ENCODE measurements at places on chromosomes 3 and 15. TPM values are rescaled to one million over a fixed set of nuclear protein-coding genes. Genes with fewer than 3 reads are reported as not detected.

KIF15 gene
- total RNA-seq, result 14.7 TPM

TRH gene
- not detected for total RNA-seq

THOC7 gene
- total RNA-seq, result 34.8 TPM

SEC22A gene
- total RNA-seq, result 30.2 TPM

FRMD4B gene
- 0.66 TPM for total RNA-seq

MAGEL2 gene
- total RNA-seq, result under 0.01 TPM

ZNF280D gene
- total RNA-seq, result 23.0 TPM

SLC22A14 gene
- total RNA-seq, result 0.14 TPM

CPN2 gene
- not detected for total RNA-seq

TMCO5A gene
- total RNA-seq, result not detected

RLBP1 gene
- total RNA-seq, result not detected

CCR1 gene
- total RNA-seq, result not detected

NR2E3 gene
- 0.57 TPM for total RNA-seq

EBLN2 gene
- total RNA-seq, result 7.9 TPM

CCDC14 gene
- total RNA-seq, result 63.0 TPM

UBAP1L gene
- 2.2 TPM for total RNA-seq

CTXN2 gene
- not detected for total RNA-seq

ILDR1 gene
- not detected for total RNA-seq

FAM3D gene
- not detected for total RNA-seq

GP9 gene
- not detected for total RNA-seq

PCOLCE2 gene
- total RNA-seq, result 0.57 TPM

FBXL2 gene
- total RNA-seq, result 9.0 TPM

GCSAM gene
- not detected for total RNA-seq

EXD1 gene
- not detected for total RNA-seq

EIF3J gene
- total RNA-seq, result 35.9 TPM

ATP2C1 gene
- total RNA-seq, result 123 TPM

ZIC1 gene
- 0.29 TPM for total RNA-seq

TEX264 gene
- total RNA-seq, result 42.1 TPM

TRIM71 gene
- total RNA-seq, result not detected

SLC28A1 gene
- not detected for total RNA-seq

XRN1 gene
- total RNA-seq, result 44.1 TPM

LRRC31 gene
- not detected for total RNA-seq

SLC27A2 gene
- not detected for total RNA-seq

ADAMTS17 gene
- under 0.01 TPM for total RNA-seq

KLHL40 gene
- not detected for total RNA-seq

FBXL22 gene
- total RNA-seq, result not detected

LRRC15 gene
- total RNA-seq, result 0.22 TPM

ATP13A5 gene
- total RNA-seq, result not detected

PLCD1 gene
- 16.0 TPM for total RNA-seq

THUMPD3 gene
- total RNA-seq, result 42.5 TPM

ZDHHC3 gene
- 72.4 TPM for total RNA-seq

KNG1 gene
- total RNA-seq, result not detected

RYK gene
- total RNA-seq, result 62.8 TPM

STAB1 gene
- 0.57 TPM for total RNA-seq

TGM5 gene
- not detected for total RNA-seq

ATP11B gene
- total RNA-seq, result 75.7 TPM

FRMD5 gene
- 13.5 TPM for total RNA-seq

PRTG gene
- total RNA-seq, result 1.1 TPM

NAALADL2 gene
- 2.7 TPM for total RNA-seq
